ENCODE measurements at places on chromosomes 11 and 22. TPM values are rescaled to one million over a fixed set of nuclear protein-coding genes. Genes with fewer than 3 reads are reported as not detected.
A peak's percentile ranks its signal among the peaks of the same experiment; 100 is the strongest.

DNA sequence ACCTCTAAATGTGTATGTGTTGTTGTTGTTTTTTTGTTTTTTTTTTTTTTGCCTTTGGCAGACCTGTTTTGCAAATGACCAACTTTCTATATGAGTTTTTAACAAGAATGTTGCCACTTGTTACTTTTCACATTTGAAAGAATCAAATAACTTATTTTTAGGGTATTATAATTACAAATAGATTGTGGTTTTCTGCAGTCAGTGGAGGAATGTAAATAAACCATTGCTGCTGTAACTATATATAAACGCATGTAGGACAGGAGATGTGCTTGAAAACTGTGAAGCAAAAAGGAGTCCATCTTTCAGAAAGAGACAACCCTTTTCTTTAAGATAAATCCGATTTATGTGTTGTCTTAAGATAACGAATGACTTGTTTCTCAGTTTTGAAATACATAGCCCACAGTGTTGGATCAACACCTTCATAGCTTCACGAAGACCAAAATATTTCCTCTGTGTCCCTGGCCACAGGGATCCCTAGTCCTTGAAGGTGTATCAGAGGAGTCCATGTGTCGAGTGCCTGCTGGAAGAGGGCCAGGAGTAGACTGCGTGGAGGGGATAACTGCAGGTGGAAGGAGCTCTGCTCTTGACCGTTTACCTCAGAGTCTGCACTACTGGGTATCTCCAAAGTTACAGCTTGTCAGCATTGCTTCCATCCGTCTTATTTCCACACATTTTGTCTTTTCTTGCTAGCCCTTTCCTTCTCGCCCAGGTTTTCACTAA lies 24.7 kb downstream of the TNRC6B start:
- DNase-seq, result no peak

- no peak for DNase-seq
Observed at GRCh38 chr11:110251836-110252235, 44.6 kb downstream of the RDX start.

Gene UBQLN3
- polyA plus RNA-seq, result not detected

- no peak for DNase-seq
Observed at GRCh38 chr11:130999086-130999485, 82.8 kb upstream of the SNX19 start.

DNA sequence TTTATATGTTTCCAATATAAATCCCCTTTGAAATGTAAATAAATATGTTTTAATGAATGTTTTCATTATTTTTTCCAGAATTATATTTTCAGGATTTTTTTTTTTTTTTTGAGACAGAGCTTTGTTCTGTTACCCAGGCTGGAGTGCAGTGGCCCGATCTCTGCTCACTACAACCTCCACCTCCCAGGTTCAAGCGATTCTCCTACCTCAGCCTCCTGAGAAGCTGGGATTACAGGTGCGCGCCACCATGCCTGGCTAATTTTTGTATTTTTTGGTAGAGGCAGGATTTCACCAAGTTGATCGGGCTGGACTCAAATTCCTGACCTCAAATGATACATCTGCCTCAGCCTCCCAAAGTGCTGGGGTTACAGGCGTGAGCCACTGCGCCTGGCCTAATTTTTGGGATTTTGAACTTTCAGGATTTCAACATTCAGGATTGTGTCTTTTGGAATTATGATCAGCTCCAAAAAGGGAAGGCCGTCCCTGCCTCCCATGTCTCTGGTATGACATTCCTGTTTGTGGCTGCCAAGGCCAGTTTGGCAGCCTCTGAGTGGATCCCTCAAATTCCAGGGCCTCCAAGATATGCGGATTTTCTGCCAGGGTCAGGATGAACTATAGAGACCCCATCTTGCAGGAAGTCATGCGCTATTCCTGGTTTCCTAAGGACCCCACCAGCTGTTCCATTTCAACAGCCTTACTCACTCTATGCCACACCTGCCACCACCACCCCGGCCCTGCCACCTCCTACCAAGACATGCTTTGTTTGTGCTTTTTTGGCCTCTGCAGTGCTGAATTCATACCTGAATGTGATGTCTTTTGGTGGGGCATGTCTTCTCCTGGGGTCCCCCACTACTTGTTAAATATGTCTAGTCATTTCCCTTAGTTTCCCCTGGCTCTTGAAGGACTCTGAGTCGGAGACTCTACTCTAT lies 21.9 kb upstream of the TMPRSS4 start:
- DNase-seq, result no peak

- DNase-seq, result no peak
Observed at GRCh38 chr11:7088921-7089320, at the start of gene RBMXL2. TSS of gene RBMXL2 (plus strand) at chr11:7088998. CDS start at chr11:7089121, 123 bp downstream.

GRCh38 chr11:66451663-66452062 lies 13.0 kb upstream of the MRPL11 start:
- DNase-seq, result no peak

DNA sequence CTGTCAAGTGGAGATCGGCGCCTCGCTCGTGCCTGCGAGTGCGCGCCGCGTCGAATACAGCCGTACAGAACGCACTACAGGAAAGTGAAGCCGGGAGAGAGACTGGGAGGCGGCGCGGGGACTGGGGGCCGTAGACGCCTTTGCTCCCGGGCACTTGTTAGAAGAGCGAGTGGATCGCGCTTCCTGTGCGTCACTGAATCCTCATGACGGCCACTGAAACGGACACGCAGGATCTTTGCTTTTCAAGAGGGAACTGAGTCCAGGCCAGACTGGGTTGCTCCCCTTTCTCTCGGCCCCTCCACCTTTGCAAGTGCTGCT lies 314 bp downstream of the RIC8A start:
- DNase-seq, result peak; percentile 35

All from renal pelvis (tissue), 12 donors.